Substantia nigra (tissue), 51 donors: ENCODE measurements at places on chromosomes 1 and 21.

- no peak for DNase-seq
Measured at GRCh38 chr21:39984286-39984991, 117.2 kb downstream of the PCP4 start.

DNA sequence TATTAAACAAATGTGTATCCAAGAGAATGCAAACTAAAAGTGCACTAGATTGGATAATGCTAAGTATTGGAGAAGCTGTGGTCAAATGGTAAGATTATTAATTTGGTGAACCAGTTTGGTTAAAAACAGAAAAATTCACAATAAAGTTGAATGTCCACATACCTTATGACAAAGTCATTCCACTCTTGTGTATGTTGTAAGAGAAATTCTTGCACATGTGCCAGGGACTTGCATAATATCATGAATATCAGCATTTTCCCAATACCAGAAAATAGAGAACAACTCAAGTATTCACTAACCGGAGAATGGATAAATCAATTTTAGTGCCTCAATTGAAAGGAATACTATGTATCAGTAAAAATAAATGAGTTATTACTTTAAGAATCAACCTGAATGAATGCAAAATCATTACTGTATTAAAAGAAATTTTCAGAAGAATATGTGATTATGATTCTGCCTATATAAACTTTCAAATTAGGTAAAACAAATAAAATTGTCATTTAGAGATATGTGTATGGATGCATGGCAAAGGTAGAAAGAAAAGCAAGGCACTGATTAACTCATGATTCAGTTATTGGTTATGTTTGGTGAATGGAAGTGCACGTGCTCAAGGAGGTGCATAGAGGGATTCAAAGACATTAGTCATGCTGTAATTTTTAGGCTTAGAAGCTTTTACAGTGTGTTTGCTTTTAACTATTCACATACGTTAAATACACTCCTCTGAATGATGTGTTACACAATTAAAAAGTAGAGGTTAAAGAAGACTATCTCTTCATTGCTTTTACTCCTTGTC is 217.4 kb upstream of the KCNK2 start:
- DNase-seq, result no peak

DNA sequence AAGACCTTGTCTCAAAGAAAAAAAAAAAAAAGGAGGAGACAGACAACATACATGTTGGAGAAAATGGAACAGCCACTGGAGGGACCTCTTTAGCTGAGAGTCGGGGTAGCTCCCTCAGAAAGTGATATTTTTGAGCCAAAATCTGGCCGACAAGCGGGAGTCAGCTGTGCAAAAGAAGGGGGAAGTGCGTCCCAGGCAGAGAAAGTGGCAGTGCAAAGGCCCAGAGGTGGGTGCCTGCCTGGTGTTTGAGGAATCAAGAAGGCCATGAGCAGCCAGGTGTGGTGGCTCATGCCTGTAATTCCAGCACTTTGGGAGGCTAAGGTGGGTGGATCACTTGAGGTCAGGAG is 6.1 kb upstream of the CROCC start:
- DNase-seq, result no peak

DNA sequence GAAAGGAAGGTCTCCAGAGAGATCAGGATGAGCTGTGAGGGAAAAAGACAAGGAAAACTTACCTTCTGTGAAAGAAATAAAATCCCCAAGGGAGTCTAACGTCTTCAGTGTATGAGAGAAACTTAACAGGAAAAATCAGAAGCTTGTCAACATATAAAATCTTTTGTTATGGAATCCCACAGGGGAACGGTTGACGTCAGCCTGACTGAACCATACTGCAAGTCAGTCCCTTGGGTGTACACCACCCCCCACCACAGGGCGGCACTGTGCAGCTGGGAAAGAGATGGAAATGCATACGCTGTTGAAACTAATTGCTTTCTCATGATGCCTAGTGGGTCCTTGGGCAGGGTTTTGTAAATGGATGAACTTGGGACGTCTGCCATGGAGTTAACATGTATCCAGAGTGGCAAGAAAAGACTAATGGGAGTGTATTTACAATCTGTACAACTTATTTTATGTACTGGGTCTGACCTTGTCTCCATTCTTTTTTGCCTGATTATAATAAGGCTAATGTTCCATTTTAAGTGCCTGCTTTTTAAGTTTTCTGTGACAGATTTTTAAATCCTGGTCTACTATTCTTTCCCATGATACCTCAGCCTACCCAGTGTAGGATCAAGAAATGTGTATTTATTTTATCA is 22.7 kb downstream of the UTP25 start:
- DNase-seq, result no peak

- no peak for DNase-seq
Measured at GRCh38 chr1:40281853-40282252, 23.8 kb downstream of the ZMPSTE24 start.

DNA sequence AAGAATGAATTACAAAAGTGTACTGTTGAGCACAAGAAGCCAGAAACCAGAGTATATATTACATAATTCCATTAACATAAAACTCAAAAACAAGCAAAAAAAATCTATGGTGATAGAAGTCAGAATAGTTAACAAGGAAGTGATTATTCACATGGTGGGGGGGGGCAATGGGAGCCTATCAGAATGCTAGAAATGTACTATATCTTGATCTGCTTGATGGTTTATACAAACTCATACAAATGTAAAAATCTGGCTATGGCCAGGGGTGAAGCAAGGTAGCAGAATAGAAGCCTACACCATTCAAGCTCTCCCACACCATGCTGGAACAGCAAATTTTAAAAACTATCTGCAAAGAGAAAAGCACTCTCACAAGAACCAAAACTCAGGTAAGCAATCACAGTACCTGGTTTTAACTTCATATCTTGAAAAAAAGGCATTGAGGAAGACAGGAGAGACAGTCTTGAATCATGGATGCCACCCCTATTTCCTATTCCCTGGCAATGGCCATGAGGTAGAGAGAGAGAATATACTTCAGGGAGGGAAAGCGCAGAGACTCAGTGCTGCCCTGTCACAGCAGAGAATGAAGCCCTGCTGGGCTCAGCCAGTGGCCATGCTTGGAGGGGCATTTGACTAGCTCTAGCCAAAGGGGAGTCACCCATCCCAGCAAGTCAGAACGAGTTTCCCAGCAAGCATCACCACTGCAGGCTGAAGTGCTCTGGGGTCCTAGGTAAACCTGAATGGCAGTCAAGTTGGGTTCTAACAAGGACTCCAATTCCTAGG is 73.8 kb downstream of the CDC42BPA start:
- DNase-seq, result no peak

DNA sequence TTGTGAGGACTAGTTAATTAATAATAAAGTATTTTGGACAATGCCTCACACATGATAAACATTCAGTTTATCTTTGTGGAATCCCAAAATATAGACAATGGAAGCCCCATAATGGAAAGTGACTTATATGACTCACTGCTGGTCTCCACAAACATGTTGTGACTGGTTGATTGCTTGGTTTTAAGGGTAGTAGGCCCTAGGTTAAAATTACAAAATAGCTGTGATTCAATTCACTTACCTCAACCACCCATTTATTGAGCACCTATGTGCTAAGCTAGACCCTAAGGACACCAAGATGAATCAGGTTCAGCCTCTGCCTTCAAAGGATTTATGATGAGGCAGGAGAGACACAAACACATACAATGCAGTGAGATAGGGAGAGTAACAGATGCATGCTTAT is 42.4 kb downstream of the KANK4 start:
- no peak for DNase-seq

DNA sequence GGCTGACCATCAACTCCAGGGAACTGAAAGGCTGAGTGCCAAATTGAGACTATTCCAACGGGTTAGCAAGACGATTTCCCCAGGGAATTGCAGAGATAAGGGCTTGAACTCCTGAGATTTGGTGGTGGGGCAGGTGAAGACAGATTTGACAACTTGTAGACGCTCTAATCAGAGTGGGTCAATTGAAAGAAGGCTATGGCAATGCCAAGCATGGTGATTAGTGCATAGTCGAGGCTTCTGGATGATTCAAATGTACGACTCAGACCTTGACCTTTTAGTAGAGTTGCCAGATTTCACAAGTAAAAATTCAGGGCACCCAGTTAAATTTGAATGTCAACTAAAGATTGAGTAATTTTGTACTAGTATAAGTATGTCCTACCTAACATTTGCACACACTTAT is 302.1 kb upstream of the SPAG17 start:
- DNase-seq, result no peak

DNA sequence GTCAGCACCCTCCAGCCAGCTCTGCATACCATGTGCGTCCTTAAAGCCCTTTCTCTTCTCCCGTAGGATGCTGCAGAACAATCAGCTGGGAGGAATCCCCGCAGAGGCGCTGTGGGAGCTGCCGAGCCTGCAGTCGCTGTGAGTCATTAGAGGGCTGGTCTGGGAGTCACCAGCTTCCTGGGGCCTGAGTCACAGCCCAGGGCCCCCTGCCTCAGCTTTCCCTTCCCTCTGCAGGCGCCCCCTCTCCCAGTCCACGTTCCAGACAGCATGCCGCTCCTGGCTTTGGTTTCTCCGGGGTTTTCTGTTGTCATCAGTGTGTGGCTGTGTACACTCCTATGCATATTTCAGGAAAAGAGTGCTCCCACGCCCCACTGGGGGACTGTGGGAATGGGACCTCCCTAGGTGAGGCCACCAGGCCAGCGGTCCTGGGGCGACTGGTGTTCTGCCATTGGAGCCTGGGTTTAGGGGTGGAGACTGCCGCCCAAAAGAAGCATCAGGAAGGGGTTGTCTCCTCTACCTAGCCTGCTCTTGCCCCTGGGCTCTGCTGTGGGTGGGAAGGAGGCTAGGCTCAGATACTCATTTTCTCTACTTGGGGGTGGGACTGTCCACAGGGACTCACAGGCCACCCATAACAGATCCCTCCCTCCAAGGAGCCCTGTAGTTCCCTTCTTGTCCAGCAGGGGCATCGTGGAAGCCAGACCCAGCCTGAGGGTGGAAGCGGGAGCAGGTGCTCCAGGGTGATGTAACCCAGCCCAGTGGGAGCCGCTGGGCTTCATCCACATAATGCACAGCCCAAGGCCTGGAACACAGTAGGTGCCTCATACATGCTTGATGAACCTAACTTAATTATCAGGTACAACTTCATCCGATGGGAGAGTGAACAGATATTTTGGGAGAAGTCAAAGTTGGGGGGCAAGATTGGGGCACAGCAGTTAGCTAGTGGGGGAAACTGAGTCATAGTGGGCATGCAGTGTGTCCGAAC is 42.5 kb downstream of the LGR6 start:
- no peak for DNase-seq

- DNase-seq, result no peak
Measured at GRCh38 chr1:110618668-110619067, 12.5 kb upstream of the KCNA2 start.

GRCh38 chr1:153536012-153536670 is 350 bp upstream of the S100A6 start:
- no peak for DNase-seq

DNA sequence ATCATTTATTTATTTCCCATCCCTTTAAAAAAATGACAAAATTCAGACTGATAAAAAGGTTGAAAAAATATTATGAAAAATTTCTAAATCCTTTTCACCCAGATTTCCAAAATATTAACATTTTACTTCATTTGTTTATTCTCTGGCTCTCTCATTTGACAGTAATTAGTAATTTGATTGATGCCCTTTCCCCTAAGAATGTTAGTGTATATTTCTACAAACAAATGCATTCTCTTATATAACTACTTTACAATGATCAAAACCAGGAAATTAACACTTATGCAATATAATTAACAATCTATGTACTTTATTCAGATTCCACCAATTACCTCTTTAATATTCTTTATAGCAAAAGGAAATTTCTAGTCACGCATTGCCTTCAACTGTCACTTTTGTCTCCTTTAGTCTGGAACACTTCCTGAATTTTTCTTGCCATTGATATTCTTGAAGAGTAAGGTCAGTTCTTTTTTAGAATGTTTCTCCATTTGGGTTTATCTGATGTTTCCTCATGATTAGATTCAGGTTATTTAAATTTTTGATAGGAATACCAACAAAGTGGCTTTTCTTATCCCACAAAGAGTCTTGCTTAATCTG is 3.9 kb downstream of the CD53 start:
- DNase-seq, result no peak

DNA sequence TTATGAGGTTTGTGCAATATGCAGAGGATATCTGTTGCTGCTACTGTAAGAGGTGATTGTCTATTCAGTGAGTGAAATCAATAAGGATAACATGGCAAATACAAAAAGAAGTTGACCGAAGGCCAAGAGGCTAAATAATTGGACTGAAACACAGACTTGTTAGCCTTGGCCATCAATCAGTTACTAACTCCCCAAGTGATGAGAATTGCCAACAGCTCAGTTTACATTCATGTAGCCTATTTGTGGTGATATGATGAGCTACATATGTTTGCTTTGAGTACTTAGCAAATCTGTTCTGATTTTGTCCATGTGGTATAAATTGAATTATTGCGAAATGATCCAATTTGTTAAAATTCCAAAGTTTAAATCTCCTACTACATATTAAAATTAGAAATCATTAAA is 68.6 kb upstream of the VAV3 start:
- DNase-seq, result no peak

GRCh38 chr21:42833439-42833815 is 45.9 kb downstream of the WDR4 start:
- DNase-seq, result no peak

- no peak for DNase-seq
Measured at GRCh38 chr1:109547463-109548320, 723 bp upstream of the GNAI3 start.

GRCh38 chr1:117794073-117794472 is 135.3 kb downstream of the GDAP2 start:
- DNase-seq, result no peak
